ENCODE measurements at places on chromosomes 4 and X. TPM values are rescaled to one million over a fixed set of nuclear protein-coding genes. Genes with fewer than 3 reads are reported as not detected.

ZNF732 gene
- not detected for total RNA-seq

ARHGAP24 gene
- total RNA-seq = 0.61 TPM

SFRP2 gene
- 0.33 TPM for total RNA-seq

FMR1 gene
- 22.9 TPM for total RNA-seq

C1QTNF7 gene
- total RNA-seq = not detected

DCAF8L2 gene
- total RNA-seq = not detected

XAGE1A gene
- not detected for total RNA-seq
